ENCODE measurements at places on chromosomes 3 and 15. TPM values are rescaled to one million over a fixed set of nuclear protein-coding genes. Genes with fewer than 3 reads are reported as not detected.

RNU5B-1 gene
- under 0.01 TPM for total RNA-seq

TPRG1 gene
- 2.5 TPM for total RNA-seq

CNTN4 gene
- 7.4 TPM for total RNA-seq

WDR5B gene
- total RNA-seq, result 6.3 TPM

ITIH1 gene
- total RNA-seq, result not detected

ABTB1 gene
- total RNA-seq, result 61.4 TPM

ZBED2 gene
- not detected for total RNA-seq

GOLGA8S gene
- total RNA-seq, result 0.05 TPM

CCR1 gene
- total RNA-seq, result 0.58 TPM

STRC gene
- total RNA-seq, result 2.0 TPM

NPTN gene
- 111 TPM for total RNA-seq

TNIK gene
- total RNA-seq, result 76.5 TPM

NCKIPSD gene
- total RNA-seq, result 12.9 TPM

CATSPER2 gene
- 4.7 TPM for total RNA-seq

ST3GAL6 gene
- total RNA-seq, result 0.89 TPM

TMEM62 gene
- total RNA-seq, result 7.3 TPM

CHRNA7 gene
- 0.61 TPM for total RNA-seq

CAND2 gene
- 8.7 TPM for total RNA-seq

TGM5 gene
- 0.09 TPM for total RNA-seq

ISL2 gene
- 1.7 TPM for total RNA-seq

CCNB2 gene
- total RNA-seq, result 36.9 TPM

TRPC1 gene
- total RNA-seq, result 20.8 TPM

FSTL1 gene
- total RNA-seq, result 297 TPM

SCAMP2 gene
- total RNA-seq, result 15.8 TPM
